ENCODE measurements at places on chromosomes 16 and 17.

DNA sequence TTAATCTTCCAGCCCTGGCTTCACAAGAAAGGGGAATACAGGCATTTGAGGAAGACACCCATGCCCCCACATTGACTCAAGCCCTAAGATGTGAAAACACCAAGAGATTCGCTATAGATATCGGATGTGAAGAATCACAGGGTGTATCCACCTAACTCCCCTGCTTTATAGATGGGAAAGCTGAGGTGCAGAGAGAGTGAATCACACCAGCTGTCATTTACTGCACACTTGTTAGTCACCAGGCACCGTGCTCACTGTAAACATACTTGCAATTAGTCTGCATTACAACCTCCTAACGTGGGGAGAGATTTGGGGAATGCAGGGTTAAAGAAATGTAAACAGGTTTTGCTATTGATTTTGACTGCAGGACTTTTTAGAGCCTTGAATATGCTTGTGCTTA lies 325.5 kb downstream of the C16orf95 start:
- H3K27ac ChIP-seq: no peak overlapping the region
- H3K27me3 ChIP-seq: no peaks in the 10 kb centered on the region
- peak; percentile 11 for DNase-seq
- no peaks in the 10 kb centered on the region for H3K4me1 ChIP-seq
- H3K36me3 ChIP-seq: no peaks in the 10 kb centered on the region

DNA sequence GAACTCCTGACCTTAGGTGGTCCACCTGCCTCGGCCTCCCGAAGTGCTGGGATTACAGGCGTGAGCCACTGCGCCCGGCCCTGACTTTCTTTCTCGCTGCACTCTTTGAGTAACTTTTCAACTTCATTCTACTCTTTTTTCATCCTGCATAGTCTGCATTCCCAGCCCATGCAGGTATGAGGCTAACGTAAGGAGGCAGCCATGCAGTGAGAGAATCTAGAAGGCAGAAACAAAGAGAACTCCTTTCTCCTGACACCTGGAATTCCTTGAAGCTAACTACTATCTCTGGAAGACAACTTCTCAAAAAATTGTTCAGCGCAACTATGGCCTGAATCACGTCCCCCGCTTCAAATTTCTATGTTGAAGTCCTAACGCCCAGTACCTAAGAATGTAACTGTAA lies 152.0 kb downstream of the SLC39A11 start:
- no peak for DNase-seq
- no peak overlapping the region for H3K4me3 ChIP-seq
- H3K4me1 ChIP-seq: no peaks in the 10 kb centered on the region
- H3K27me3 ChIP-seq: no peaks in the 10 kb centered on the region
- H3K36me3 ChIP-seq: no peaks in the 10 kb centered on the region

DNA sequence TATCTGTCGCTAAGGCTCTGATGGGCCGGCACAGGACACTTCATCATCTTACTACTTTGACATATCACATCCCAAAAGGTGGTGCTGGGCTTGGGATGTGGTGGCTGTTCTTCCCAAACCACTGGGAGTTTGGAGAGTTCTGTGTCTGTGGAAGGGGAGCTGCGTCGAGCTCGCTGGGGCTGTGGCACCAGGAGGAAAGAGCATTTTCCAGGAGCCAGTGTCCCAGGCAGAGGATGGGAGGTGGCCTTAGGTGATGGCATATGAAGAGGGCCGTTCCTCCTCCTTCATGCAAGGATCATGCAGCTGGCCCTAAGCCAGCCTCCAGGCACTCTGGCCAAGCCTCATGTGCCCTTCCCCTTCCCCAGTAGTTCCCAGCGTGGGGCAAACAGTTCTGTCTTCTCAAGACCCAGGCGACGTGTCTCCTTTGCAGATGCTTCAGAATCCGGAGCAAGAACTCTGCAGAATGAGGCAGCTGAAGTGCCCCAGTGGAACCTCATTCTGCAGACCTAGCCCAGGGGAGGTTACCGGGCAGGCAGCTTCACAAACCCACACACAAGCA lies 89.4 kb upstream of the TNRC6C start:
- no peaks in the 10 kb centered on the region for H3K4me1 ChIP-seq
- no peak overlapping the region for H3K4me3 ChIP-seq
- no peaks in the 10 kb centered on the region for H3K27me3 ChIP-seq

DNA sequence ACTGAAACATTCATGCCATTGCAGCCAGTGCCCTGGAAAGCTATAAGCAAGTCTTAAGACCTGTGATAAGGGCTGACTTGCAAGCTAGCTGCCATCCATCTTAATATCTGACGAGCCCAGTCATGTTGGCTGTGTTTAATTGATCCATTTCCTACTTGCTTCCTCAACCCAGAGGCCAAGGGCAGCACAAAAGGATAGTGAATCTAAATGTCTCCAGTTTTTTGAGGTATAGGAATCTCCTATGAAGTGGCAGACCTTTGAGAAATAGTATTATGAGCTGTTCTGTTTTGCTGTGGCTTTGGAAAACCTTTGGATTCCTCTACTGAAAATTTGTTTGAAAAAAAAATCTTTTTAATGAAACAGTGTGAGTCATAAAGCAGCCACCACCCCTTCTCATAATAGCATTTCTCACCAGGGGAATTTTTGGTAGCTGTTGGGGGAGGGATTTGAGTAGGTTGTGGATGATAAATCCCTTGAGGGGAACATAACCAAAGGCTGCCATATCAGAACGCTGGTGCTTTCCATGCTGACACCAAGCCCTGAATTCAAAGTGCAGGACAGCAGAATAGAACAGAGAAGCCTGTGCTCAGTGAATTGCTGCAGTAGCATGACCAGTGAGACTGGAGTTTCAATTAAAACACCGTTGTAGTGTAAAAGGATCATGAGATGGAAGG lies 12.9 kb downstream of the ZNRF1 start:
- H3K4me1 ChIP-seq: no peaks in the 10 kb centered on the region
- H3K27me3 ChIP-seq: no peaks in the 10 kb centered on the region
- peak overlapping the region; percentile 89 for H3K27ac ChIP-seq
- no peak overlapping the region for H3K4me3 ChIP-seq
- H3K36me3 ChIP-seq: no peaks in the 10 kb centered on the region

GRCh38 chr16:49744244-49745220 lies 111.4 kb downstream of the ZNF423 start:
- H3K4me3 ChIP-seq: no peak overlapping the region
- no peaks in the 10 kb centered on the region for H3K27me3 ChIP-seq
- H3K36me3 ChIP-seq: no peaks in the 10 kb centered on the region

- DNase-seq: no peak
- H3K4me3 ChIP-seq: no peak overlapping the region
- H3K27ac ChIP-seq: no peak overlapping the region
- H3K36me3 ChIP-seq: no peaks in the 10 kb centered on the region
- H3K4me1 ChIP-seq: no peaks in the 10 kb centered on the region
These were observed 28.5 kb upstream of the KDM8 start for GRCh38 chr16:27174798-27175197.

DNA sequence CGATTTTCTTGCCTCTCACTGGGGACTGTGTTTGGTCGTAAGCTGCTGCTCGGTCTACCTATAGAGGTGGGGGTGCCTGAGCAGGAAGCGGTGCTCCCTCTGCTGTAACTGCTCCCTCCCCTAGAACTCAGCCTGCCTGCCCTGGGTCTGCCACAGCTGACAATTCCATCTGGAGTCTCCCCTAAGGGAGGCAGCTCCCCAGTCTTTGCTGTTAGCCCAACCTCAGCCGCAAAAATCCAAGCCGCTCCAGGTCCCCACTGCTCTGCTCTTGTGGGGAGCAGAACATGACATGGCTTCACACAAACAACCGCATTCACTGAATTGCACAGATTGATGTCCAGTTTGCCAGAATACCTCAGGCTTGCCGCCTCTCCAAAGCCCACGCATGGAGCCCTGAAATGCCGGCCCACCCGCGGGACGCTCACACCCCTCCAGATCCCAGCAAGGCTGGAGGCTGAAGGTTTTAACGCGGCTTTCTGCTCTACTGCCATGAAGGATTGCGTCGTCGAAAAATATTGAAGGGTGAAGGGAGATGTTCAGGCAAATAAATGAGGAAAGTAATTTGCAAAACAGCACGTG lies 221.5 kb upstream of the FOXF1 start:
- H3K27ac ChIP-seq: no peak overlapping the region
- no peak for DNase-seq
- H3K27me3 ChIP-seq: peaks cover 80% of the 10 kb centered on the region
- H3K4me3 ChIP-seq: no peak overlapping the region
- no peaks in the 10 kb centered on the region for H3K4me1 ChIP-seq
- no peaks in the 10 kb centered on the region for H3K36me3 ChIP-seq

- no peak overlapping the region for H3K27ac ChIP-seq
- H3K4me1 ChIP-seq: no peaks in the 10 kb centered on the region
- H3K27me3 ChIP-seq: no peaks in the 10 kb centered on the region
- no peak for DNase-seq
- no peaks in the 10 kb centered on the region for H3K36me3 ChIP-seq
These were observed 108.6 kb downstream of the CCT6B start for GRCh38 chr17:34852614-34853013.

- peak; percentile 19 for DNase-seq
- H3K4me1 ChIP-seq: no peaks in the 10 kb centered on the region
- H3K4me3 ChIP-seq: no peak overlapping the region
- no peaks in the 10 kb centered on the region for H3K27me3 ChIP-seq
- H3K36me3 ChIP-seq: no peaks in the 10 kb centered on the region
- H3K27ac ChIP-seq: no peak overlapping the region
These were observed 189.0 kb downstream of the SLC39A11 start for GRCh38 chr17:72903522-72903921.

GRCh38 chr17:15117239-15117638 lies 147.9 kb downstream of the PMP22 start:
- H3K36me3 ChIP-seq: no peaks in the 10 kb centered on the region
- peak; percentile 60 for DNase-seq
- H3K27ac ChIP-seq: no peak overlapping the region
- H3K4me1 ChIP-seq: no peaks in the 10 kb centered on the region

DNA sequence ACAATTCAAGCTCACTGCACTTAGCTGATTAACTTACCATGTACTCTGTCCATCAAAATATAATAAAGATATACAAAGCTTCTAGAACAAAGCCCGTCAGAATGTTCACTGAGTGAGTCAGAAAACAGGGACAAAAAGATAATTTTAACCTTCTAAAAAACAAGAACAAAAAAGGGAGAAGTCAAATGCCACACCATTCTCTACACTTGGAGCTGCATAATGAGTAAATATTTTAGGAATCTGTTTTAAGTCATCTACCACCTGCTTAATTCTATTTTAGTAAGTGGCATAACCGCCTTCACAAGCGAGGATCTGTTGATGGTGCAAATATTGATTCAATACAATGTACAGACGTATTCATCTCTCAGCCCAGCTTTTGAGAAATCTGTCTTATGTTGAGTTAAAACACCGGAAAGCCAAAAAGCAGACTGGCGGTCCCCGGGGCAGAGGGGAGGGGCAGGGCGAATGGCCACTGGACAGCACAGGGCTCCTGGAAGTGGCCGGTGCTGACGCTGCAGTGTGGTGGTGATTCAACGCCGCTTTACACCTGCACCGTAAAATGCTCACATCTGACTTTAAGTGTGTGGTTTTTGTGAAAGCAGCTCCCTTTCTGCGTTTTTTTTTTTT lies 20.1 kb downstream of the RAB40B start:
- H3K4me3 ChIP-seq: no peak overlapping the region
- no peak for DNase-seq
- no peak overlapping the region for H3K27ac ChIP-seq
- H3K4me1 ChIP-seq: no peaks in the 10 kb centered on the region

DNA sequence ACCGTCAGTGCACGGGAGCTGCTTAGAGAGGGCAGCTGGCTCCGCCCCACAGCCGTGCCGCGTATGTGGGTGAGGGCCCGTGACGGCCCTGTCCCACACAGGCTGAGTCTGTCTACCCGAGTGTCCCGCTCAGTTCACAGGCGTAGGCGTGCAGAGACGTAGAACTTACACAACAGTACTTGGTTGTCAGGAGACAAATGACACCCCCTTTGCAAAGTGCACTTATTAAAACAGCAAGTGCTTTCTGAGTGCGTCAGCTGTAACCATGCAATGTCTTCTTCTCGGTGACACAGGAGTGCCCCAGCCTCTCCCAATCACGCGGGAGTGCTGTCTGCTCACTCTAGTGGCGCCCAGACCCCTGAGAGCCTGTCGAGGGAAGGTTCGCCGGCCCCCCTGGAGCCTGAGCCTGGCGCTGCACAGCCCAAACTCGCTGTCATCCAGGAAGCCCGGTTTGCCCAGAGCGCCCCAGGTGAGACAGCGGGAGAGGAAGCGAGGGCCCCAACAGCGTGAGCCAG lies 64.2 kb downstream of the FOXK2 start:
- no peak overlapping the region for H3K4me3 ChIP-seq
- no peaks in the 10 kb centered on the region for H3K4me1 ChIP-seq
- peaks cover 25% of the 10 kb centered on the region for H3K36me3 ChIP-seq
- H3K27ac ChIP-seq: no peak overlapping the region

GRCh38 chr16:82945420-82946101 lies 318.8 kb downstream of the CDH13 start:
- no peak overlapping the region for H3K4me3 ChIP-seq
- no peak for DNase-seq
- no peaks in the 10 kb centered on the region for H3K27me3 ChIP-seq
- no peaks in the 10 kb centered on the region for H3K36me3 ChIP-seq

- H3K4me3 ChIP-seq: no peak overlapping the region
- H3K4me1 ChIP-seq: peaks cover 2% of the 10 kb centered on the region
- DNase-seq: no peak
- H3K27ac ChIP-seq: peak overlapping the region; percentile 79
These were observed 126.5 kb downstream of the ABCC6 start for GRCh38 chr16:16096858-16097213.

- H3K36me3 ChIP-seq: peaks cover 8% of the 10 kb centered on the region
- no peaks in the 10 kb centered on the region for H3K27me3 ChIP-seq
- H3K4me3 ChIP-seq: peak overlapping the region; percentile 46
- no peak for DNase-seq
- H3K27ac ChIP-seq: no peak overlapping the region
These were observed 484 bp upstream of the NUDT7 start for GRCh38 chr16:77721752-77722308.

- H3K27me3 ChIP-seq: no peaks in the 10 kb centered on the region
- no peak overlapping the region for H3K27ac ChIP-seq
- no peaks in the 10 kb centered on the region for H3K36me3 ChIP-seq
- peaks cover 11% of the 10 kb centered on the region for H3K4me1 ChIP-seq
- no peak overlapping the region for H3K4me3 ChIP-seq
- DNase-seq: peak; percentile 93
These were observed 1.9 kb upstream of the CPD start for GRCh38 chr17:30376621-30377452.
